NCI-H1694 treated with DMSO at 0.1 percent for 48 hours (cell line): ENCODE measurements at places on chromosomes 1 and 21.

GRCh38 chr1:18284805-18285537, 177.4 kb downstream of the IGSF21 start:
- no peak for DNase-seq

DNA sequence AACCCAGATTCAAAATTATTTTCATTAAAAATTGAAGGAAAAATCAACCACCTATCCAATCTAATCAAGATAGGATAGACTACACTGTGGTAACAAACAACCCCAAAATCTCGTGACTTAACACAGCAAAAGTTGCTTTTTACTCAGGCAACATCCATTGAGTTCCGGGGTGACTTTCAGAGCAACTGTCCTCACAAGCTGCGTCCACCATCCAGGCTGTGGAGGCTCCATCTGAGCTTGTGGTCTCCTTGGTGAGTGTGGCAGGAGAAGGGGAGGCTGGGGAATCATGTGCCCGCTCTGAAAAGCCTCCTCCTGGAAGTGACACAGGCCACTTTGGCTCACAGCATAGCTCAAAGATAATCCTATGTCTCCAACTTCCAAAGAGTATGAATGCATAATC, 52.4 kb downstream of the CD2 start:
- no peak for DNase-seq

DNA sequence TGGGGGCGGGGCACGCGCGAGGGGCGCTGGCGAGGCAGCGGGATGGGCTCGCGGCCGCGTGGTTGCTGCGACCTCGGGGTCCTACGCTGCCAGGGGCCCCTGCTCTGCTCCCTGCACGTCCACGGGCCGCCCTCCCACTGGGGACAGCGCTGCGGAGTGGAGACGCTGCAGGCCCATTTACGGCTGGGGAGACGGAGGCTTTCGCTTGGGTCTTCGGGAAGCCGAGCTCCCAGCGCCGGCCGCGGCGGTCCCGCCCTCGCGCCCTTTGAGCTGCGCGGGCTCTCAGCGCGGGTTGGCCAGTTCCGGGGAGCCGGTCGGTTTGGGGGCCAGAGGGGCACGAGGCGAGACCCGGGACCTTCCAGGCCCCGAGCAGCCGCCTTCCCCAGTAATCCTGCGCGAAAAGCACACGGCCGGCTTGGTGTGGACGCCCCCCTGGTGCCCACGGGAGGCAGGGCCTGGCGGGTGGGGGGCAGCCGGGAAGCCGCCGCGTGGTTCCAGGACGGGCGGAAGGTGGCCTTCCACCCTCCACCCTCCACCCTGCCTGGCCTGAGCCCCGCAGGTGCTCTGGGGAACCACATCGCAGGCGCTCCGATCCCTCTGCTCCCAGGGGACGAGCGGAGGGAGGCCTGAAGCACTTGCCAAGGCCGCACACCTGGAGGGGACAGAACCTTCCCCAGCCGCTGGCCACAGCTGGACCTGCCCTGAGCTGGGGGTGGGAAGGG, 570 bp upstream of the PEX10 start:
- DNase-seq: no peak

DNA sequence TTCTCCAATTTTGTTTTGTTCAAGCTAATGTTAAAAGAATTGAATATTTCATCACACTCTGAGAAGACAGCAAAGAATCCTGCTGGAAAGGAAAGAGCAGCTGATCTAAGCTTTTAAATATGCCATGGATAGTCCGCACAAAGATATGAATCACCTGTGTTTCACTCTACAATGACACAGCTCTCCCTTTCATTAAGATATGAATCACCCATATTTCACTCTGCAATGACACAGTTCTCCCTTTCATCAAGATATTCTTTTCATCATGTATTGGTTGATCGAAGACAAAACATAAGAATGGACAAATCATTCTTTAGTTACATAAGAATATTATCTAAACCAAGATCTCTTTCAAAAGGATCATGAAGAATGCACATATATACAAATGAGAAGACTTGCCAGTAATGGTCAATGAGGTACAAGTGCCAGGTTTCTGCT, 367.3 kb downstream of the SMYD3 start:
- DNase-seq: no peak

GRCh38 chr1:228364068-228364705, 42.4 kb downstream of the TRIM11 start:
- DNase-seq: no peak

- DNase-seq: no peak
Measured at GRCh38 chr1:212686069-212686468, 13.6 kb downstream of the BATF3 start.

GRCh38 chr1:99122039-99122438, 117.4 kb upstream of the PLPPR5 start:
- DNase-seq: no peak

DNA sequence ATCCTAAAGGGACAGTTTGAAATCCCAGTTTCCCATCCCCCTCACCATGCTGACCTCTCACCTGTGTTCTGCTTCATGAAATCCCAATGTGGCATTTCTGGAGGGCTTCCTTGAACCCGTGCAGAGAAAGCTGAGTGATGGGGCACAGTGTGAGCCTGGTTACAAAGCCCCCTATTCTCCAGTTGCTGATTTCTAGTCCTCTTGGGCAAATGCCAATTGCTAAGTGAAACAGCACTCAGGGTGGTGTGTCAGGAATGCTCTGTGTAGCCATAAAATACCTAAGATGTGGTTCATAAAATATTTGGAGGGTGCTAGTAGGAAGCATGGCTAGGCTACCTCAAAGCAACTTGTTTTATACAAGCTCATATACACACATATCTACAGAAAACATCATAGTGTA, 32.0 kb downstream of the SUSD4 start:
- DNase-seq: no peak

- DNase-seq: no peak
Measured at GRCh38 chr21:14487490-14488432, 58.4 kb downstream of the SAMSN1 start.

DNA sequence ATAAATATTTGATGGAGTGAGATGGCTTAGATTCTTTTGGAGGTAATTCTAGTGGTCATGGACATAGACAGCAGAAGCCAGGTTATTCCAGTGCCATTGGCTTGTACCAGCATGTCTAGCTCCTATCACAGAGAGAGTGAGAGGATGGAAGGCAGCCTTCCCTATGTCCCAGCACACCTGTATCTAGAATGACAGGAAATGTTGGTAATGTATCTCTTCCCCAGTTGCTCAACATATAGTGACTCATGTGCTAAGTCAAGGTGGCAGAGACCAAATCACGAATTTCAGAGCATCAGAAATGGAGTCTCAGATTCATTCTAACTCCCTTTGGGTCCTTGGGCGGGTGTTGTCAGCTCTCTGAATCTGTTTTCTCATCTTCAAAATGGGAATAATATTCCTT, 28.4 kb downstream of the METTL13 start:
- no peak for DNase-seq

DNA sequence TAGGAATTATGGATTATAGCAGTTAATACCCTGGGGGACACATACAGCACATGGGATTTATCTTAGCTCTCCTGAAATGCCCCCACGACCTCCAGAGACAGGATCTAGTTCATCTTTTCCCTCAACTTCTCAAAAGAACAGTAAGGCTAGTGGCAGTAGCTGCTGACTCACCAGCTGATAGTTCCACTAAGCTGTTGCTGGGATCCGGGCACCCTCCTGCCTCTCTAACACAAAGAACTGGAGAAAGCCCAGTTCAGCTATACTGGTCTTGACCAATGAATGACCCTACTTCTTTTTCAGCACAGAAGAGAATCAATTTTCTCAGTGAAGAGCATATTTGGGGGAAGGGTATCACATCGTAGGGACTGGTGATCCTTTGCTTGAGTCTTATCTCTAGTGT, 84.1 kb downstream of the PGBD5 start:
- no peak for DNase-seq

GRCh38 chr1:42957229-42957879, 1.3 kb downstream of the SLC2A1 start:
- no peak for DNase-seq

DNA sequence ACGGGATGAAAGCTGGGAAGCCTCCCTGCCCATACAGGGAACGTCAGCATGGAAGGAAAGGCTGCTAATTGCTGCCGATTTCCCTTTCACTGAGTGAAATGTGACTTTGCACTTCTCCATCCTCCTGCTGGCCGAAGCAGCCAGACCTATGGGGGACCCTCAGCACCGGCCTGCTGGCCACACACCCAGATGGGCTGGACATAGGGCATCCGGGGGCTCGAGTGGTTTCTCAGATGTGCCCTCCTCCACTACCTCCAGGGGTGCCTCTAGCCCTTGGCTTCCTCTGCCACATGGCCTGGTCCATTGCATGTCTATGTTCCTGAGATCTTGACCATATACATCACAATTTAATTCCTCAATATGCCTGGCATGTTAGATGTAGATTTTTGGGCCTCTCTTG, 79.7 kb downstream of the LRRN2 start:
- no peak for DNase-seq

- DNase-seq: no peak
Measured at GRCh38 chr21:34526241-34526617, 14.2 kb upstream of the KCNE1 start.

DNA sequence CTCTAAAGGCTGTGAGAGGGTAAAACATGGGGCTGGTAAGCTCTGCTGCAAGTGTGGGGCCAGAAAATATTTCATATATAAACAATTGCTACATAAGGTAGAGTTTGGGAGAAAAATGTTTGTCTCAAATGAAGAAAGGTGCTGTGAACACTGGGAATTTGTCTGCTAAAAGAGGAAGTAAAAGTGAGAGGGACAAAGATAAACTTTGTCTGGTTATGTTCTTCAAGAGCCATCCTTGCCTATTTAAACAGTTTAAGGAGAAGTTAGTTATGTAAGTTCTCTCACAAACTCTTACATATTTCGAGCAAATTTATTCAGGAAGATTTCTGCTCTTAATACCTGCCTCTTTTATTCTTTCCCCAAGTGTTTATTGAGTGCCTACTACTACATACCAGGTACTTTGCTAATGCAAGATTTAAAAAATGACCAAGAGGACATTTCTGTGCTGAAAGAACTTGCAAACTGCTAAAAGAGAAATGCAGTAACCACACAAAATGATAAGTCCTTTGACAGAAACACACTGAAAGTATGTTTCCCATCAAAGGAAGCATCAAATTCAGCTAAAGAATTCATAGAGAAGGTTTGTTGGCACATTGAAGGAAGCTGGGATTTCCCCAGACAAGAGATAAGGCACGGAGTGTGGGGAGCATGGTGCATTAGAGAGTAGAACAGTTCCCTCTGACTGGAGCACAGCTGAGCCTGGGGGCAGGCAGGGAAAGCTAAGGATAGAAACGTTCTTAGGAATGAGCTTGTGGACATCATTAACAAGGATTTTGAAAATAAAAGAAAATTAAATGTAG, 549.1 kb downstream of the PTBP2 start:
- no peak for DNase-seq

DNA sequence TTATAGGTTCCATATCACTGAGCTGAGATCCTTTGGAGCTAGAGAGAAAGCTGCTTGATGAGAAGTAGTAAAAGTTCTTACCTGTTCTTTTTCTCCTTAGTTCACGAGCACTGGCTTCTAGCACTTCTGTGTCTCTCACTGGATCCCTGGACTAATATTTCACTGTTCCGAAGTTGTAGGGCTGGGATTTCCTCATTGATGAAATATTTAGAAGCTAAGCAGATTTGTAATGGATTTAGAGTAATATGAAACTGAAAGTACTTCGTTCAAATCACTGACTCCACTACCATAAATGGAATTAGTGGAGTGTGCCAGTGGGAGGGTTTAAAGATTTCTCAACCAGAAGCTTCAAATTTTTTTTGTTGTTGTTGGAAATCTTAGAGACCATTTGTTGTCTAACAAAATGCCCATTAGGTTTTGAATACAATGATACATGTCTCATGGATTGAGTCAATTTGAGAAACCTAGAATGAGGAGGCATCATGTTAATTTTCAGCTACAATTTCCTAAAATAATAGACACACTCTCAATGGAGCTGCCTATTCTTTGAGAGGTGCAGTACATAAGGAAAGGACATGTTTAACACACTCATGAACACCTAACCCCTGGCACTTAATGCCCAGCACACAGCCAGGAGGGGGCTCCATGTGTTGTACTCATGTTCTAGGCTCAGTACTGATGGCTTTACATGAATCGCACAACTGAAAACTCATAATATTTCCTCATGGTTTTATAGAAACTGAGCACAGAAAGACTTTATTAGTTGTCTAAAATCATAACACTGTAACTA, at the start of gene GBP1:
GBP1 (minus strand) TSS at position 130 of the 790 bp plus-strand sequence. CDS start 1,974 bp downstream, outside the sequence.
- no peak for DNase-seq
